ENCODE measurements at places on chromosomes 13 and 19.

DNA sequence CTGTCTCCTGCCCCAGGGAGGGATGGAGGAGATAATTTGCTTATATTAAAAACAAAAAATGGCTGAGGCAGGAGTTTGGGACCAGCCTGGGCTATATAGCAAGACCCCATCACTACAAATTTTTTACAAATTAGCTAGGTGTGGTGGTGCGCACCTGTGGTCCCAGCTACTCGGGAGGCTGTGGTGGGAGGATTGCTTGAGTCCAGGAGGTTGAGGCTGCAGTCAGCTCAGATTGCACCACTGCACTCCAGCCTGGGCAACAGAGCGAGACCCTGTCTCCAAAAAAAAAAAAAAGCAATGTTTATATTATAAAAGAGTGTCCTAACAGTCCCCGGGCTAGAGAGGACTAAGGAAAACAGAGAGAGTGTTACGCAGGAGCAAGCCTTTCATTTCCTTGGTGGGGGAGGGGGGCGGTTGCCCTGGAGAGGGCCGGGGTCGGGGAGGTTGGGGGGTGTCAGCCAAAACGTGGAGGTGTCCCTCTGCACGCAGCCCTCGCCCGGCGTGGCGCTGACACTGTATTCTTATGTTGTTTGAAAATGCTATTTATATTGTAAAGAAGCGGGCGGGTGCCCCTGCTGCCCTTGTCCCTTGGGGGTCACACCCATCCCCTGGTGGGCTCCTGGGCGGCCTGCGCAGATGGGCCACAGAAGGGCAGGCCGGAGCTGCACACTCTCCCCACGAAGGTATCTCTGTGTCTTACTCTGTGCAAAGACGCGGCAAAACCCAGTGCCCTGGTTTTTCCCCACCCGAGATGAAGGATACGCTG lies 184.0 kb downstream of the KDM4B start:
- DNase-seq = no peak

- no peak for DNase-seq
These were observed 28.6 kb downstream of the PAK4 start for GRCh38 chr19:39154100-39154628.

GRCh38 chr19:5594521-5594950 lies 26.8 kb upstream of the TINCR start:
- DNase-seq = no peak

- no peak for DNase-seq
These were observed 37.6 kb upstream of the CD177 start for GRCh38 chr19:43315851-43316250.

GRCh38 chr13:38787550-38787949 lies 100.7 kb downstream of the FREM2 start:
- DNase-seq = no peak

DNA sequence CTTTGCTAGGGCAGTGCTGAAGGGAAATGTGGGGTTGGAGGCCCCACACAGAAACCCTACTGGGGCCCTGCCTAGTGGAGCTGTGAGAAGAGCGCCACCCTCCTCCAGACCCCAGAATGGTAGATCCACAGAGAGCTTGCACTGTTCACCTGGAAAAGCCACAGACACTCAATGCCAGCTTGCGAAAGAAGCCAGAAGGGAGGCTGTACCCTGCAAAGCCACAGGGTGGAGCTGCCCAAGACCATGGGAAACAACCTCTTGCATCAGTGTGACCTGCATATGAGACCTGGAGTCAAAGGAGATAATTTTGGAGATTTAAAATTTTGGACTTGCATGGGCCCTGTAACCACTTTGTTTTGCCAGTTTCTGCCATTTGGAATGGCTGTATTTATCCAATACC lies 615.4 kb upstream of the MIR17HG start:
- no peak for DNase-seq

DNA sequence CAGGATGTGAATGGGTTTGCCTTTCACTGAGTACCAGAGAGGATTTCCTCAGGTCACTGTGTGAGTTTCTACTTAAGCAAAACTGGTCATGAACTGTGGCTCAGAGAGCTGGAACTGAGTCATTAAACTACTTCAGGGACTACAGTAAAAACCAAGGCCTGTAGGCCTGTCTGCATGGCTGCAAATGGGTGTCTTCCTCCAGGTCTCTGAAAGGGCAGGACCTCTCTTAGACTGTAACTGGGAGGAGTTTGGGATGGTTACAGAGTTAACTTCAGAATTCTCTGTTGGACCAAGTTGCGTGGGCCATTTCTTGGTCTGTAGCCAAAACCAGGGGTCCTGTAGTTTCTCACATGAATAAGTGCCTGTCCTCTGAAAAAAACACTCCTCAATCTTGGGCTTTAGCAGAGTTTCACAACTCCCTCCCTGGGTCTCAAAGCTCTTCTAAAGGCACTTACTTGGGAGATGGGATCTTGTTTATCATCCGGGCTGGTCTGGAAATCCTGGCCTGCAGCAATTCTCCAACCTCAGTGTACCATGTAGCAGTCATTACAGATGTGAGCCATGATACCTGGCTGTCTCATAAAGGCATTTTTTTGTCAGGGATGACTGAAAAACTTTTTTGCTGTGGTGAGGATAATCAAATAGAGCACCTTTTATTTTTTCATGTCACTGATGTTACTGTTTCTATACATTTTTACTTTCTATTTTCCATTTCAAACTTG lies 19.7 kb downstream of the ZNF714 start:
- no peak for DNase-seq

GRCh38 chr19:40700083-40700482 lies 9.6 kb upstream of the NUMBL start:
- no peak for DNase-seq

DNA sequence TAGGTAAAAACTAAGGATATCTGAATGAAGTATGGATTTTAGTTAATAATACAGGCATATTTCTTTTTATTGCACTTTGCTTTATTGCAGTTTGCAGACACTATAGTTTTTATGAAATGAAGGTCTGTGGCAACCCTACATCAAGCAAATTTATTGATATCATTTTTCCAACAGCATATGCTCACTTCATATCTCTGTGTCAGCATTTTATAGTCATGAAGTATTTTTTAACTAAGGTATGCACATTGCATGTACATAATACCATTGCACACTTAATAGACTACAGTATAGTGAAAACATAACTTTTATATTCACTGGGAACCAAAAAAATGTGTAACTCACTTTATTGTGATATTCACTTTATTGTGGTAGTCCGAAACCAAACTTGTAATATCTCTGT lies 236.3 kb downstream of the SUCLA2 start:
- DNase-seq = no peak

DNA sequence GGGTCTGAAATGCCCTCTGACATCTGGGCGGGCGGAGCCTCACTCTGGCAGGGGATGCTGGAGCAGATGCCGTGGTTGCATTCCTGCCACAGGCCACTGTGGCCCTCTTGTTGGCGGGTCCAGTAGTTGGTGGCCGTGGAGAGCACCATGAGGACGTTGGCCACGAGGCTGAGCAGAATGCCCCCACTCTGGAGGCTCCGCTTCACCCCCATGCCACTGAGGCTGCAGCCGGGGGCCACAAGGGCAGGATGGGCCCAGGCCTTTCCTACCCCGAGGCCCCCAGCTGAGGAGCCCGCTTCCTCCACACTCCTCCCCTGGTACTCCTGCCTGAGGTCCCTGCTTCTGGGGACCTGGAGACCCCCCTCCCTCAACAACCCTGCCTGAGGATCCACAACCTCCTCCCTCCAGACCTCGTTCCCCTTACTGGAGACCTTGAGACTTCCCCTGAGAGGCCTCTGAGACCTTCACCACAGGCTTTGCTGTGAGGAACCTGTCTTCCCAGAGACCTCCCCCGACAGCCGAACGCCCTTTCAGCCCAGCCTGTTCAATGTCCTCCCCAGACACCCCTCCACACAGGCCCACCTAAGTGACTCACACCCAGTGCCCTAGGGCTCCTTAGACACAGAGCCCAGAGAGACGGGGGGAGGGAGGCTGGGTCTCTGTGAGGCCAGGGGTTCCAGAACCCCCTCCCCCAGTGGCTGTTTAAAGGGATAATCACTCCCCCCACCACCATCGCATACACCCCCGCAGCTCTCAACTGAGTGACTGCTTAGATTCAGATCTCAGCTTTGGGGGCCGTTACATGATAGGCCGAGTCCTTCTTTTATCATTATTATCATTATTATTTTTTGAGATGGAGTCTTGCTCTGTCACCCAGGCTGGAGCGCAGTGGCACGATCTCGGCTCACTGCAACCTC lies at the start of gene CLDND2:
TSS of gene CLDND2 (minus strand) at position 638 of the 917 bp plus-strand sequence. CDS start at position 212, 426 bp downstream.
- no peak for DNase-seq

Measured in right hindlimb (tissue), 1 donor.